Hematopoietic multipotent progenitor cell treated with erythropoietin and hydrocortisone succinate and interleukin-3 and kit ligand, for 15 days (in vitro differentiated cells): ENCODE measurements at places on chromosomes 4 and X.

- no peak for DNase-seq
Observed at GRCh38 chr4:124869961-124870495, 157.5 kb upstream of the ANKRD50 start.

GRCh38 chr4:100168521-100168920, 21.7 kb downstream of the DDIT4L start:
- DNase-seq: no peak

GRCh38 chrX:69025802-69026301, 139.4 kb downstream of the PJA1 start:
- no peak for DNase-seq

GRCh38 chr4:157667836-157668235, 447.3 kb downstream of the GRIA2 start:
- DNase-seq: no peak

DNA sequence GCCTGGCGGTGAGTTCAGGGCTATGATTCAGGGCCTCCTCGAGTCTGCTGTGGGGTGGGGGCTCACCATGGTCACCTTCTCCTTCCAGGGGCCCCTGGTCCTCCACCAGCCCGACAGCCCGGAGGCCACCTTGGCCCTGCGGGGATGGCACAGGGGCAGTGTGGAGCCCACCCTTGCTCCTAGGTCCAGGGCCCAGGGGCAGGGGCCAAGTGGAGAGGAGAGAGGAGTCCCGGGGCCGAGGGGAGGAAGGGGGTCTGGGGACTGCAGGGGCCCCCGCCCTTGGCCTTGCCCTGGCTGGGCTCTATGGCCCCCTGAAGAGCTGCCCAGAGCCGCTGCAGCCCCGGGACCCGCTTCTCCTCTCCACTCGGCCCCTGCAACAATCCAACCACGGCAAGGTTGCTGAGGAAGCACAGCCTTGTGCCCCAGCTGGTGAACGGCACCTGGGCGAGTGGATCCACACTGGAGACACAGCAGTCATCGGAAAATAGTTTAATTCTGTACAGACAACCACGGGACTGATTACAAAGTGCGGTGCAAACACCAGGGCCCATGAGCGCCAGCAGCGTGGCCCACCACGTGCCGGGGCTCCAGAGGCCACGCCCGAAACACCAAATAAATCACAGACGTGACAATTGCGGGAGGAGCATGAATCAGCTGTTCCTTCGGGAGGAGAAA, 23.0 kb upstream of the CPLX1 start:
- no peak for DNase-seq

GRCh38 chr4:21830272-21830671, 118.3 kb downstream of the KCNIP4 start:
- DNase-seq: no peak

DNA sequence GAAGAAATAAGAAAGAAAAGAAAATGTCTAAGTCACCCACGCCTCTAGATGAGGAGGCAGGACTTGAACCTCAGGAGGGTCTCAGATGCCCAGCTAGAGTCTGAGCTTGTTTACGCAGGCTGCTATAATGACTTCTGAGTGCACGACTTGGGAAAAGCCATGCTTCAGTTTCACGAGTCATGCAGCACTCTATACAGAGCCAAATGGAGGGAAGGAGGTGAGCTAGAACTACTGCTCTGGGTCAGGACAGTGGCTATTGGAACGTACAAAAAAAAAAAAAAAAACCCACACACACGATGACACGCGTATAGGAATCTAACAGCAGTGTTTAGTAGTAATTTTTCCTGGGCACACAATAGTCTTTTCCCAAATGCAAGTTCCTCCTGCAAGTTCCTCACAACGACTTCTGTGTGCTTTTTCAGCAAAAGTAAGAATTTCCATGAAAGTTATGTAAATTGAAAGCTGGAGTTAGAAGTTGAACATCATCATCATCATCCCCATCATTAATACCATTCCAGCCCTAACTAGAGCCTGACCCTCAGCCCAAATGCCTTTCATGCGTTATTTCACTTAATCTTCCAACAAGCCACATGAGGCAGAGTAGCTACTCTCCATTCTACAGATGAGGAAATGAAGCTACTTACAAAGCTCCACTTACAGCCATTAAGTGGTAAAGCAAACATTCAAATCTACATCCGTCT, 36.6 kb downstream of the IRF2 start:
- no peak for DNase-seq

GRCh38 chr4:86523333-86523732, 70.8 kb upstream of the PTPN13 start:
- no peak for DNase-seq

DNA sequence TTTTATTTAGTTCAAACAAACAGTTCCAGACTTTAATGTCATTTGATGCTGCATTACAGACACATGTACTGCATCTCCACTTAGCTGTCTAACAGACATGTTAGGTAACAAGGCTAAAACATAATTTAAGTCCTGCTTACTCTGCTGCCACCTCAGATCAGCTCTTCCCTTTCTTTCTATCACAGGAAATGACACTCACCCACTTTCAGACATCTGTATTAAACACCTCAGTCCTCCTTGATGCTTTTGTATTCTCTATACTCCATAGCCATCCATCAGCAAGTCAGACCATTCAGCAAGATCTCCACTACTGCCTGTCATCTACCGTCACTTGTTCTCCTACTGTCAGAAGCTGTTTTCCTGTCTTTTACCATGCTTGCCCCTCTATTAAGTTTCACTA, 405.4 kb downstream of the IL15 start:
- no peak for DNase-seq

DNA sequence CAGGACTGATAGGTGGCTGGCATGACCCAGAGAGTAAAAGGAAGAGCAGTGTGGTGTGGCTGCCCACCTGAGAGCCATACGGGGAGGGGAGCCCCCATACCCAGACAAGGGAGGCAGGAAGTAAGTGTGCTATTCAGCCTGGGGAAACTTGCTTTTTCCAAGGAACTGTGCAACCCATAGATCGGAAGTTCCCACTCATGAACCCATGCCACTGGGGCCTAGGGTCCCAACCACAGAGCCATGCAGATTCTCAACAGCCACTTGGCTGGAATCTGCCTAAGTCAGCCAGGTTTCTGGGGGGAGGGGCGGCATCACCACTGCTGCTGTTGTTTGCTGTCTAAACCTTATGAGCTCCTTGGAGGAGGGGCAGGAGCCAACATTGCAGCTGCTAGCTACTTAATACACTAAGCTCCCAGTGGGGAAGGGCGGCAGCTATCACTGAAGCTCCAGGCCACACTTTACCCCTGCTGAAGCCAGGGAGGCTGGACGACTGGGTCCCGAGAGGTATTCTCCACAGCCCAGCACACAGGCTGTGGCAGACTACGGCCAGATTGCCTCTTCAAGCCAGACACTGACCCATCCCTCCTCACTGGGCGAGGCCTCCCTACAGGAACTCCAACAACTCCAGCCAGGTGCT, 410.4 kb downstream of the INPP4B start:
- DNase-seq: no peak

DNA sequence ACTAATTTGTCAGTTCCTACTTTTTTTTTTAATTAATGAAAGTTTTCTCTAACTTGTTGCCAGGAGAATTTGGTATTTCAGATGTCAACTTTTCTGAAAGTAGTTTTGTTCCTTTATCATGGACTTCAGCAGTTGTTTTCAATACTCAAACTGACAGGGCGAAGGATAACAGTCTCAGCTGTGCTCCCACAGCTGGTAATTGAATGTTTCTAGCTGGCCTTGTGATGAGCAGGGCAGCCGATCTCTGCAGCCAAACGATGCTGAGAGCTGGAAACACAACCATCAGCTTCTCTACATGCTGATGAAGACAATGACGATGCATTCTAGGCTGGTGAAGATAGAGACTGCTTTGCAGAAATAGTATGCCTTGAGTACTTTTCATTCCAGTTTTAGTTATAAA, 130.0 kb upstream of the MAP9 start:
- DNase-seq: no peak

- peak; percentile 66 for DNase-seq
Observed at GRCh38 chr4:87007528-87008446, 73.0 kb downstream of the AFF1 start.

GRCh38 chr4:82753238-82753637, 45.4 kb downstream of the SCD5 start:
- no peak for DNase-seq

DNA sequence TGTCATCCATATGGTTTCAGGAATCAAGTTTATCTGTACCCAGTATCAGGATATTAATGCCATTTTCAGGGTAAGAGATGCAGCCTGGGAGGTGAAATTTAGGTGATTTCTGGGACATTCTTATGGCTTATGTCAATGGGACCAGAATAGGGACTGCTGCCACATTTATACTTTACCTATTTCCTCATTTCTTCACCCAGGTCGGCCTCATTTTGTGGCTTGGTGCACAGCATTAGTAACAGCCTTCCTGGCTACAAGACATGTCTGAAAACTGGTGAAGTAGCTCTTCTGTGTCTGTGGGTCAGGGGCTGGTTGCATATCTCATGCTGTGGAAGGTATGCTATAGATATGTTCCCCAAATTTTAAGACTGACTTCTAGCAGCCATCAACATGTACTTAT, 284.8 kb downstream of the AFF2 start:
- DNase-seq: no peak

- no peak for DNase-seq
Observed at GRCh38 chrX:404656-405055, 17.9 kb upstream of the PPP2R3B start.

DNA sequence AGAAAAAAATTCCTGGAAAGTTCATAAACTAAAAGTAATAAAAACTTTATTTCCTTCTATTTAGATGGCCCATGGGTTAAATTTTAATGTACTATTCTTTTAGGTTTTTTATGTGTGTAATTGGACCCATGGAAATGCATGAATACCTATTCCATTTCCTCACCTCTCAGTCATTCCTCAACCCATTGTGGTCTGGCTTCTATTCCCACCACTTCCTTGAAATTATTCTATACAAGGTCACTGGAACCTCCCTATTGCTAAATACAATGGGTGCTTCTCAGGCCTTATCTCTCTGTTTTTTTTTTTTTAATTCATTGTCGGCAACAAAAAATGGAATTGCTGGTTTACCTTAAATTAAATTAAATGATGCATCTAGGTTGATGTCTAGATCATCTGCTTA, 17.2 kb downstream of the SLC39A8 start:
- DNase-seq: no peak

GRCh38 chr4:158777423-158778155, 8.8 kb downstream of the FNIP2 start:
- DNase-seq: no peak

DNA sequence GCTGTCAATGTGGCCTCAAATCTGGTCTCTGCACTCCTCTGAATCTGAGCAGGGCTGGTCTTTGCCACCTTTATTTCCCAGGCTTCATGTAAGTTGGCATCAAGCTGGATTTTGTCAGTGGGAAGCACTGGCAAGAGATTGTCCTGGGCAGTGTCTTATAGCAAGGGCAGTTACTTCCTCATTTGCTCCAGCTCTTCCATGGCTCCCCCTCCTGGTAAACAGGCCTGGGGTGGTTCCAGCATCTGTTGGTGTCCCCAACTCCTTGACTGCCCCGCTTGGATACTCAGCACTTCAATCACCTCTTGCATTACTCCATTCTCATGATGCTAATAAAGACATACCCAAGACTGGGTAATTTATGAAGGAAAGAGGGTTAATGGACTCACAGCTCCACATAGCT, 15.0 kb upstream of the REST start:
- DNase-seq: no peak

GRCh38 chr4:20418861-20419451, 167.3 kb downstream of the SLIT2 start:
- DNase-seq: peak; percentile 46

GRCh38 chr4:67092351-67092750, 453.0 kb downstream of the CENPC start:
- DNase-seq: no peak

DNA sequence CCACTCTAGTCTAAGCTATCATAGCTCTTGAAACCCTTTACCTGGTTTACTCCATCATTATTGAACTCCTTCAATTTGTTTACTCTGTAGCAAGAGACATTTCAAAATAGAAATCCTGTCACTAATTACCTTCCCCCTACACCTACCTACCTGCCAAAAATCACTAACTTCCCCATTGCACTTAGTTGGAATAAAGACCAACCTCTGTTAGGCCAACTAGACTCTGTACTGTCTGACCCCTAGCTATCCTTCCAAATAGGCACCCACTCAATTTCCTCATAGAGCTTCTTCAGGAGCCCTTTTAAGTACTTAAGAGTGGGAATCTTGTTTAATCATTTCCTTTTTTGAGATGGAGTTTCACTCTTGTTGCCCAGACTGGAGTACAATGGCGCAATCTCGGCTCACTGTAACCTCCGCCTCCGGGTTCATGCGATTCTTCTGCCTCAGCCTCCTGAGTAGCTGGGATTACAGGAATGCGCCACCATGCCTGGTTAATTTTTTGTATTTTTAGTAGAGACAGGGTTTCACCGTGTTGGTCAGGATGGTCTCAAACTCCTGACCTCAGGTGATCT, 8.9 kb upstream of the CDKL2 start:
- DNase-seq: no peak

DNA sequence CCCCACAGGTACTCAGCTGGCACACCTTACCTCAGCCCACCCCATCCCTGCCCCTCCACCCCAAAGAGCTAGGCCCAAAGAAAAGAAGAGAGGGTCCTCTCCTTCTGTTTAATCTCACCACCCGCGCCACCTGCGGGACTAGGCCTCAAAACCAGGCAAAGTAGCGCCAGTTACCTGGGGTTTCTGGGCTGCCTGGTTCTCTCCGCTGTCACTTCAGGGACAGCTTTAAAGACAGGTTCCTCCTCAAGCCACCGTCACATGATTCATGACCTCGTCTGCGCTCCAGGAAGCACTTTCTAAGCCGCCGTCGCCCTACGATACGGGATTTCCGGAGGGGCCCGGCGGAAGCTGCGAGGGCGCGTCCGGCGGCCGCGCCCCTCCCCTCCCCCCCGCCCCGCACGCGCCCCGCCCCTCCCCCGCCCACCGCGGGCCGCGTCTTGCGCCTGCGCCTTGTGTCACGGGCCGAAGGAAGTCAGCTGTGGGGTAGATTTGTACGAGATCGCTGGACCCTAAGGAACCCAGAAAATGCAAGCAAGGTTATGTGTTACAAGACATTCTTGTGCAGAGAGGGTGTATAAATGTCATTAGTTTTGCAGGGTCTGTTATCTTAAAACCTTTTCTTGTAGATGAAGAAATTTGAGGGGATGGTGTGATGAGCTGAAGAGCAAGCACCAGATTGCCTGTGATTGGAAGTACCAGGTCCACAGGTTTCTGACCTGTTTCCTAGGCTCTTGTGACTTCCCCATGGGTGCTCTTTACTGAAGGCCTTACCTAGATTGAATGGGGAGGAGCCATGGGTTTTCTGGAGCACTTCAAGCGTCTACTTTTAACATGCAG, at the start of gene LAMTOR3:
TSS of gene LAMTOR3 (minus strand) at position 267 of the 837 bp plus-strand sequence. CDS start 464 bp downstream, outside the sequence.
- peak; percentile 92 for DNase-seq

GRCh38 chr4:145613566-145614232, 5.5 kb upstream of the MMAA start:
- no peak for DNase-seq
